Stimulated activated CD8-positive, alpha-beta memory T cell treated with anti-CD3 and anti-CD28 coated beads, Interleukin-12 subunit alpha, Interleukin-12 subunit beta, amount 100 ng/mL, for 1 hour (primary cell): ENCODE measurements at places on chromosomes 11 and 22.

- no peak for DNase-seq
Measured at GRCh38 chr11:34356576-34356912, 1.3 kb downstream of the ABTB2 start.

GRCh38 chr11:8019314-8020243 lies 32.4 kb downstream of the EIF3F start:
- no peak for DNase-seq

GRCh38 chr22:19075404-19075803 lies 46.8 kb downstream of the DGCR2 start:
- DNase-seq: no peak

GRCh38 chr22:31329453-31330215 lies 16.5 kb downstream of the PATZ1 start:
- DNase-seq: no peak

GRCh38 chr22:23108249-23109078 lies 33.3 kb downstream of the RSPH14 start:
- no peak for DNase-seq
